Kidney tubule cell (primary cell): ENCODE measurements at places on chromosomes 7 and 10.
A peak's percentile ranks its signal among the peaks of the same experiment; 100 is the strongest.

DNA sequence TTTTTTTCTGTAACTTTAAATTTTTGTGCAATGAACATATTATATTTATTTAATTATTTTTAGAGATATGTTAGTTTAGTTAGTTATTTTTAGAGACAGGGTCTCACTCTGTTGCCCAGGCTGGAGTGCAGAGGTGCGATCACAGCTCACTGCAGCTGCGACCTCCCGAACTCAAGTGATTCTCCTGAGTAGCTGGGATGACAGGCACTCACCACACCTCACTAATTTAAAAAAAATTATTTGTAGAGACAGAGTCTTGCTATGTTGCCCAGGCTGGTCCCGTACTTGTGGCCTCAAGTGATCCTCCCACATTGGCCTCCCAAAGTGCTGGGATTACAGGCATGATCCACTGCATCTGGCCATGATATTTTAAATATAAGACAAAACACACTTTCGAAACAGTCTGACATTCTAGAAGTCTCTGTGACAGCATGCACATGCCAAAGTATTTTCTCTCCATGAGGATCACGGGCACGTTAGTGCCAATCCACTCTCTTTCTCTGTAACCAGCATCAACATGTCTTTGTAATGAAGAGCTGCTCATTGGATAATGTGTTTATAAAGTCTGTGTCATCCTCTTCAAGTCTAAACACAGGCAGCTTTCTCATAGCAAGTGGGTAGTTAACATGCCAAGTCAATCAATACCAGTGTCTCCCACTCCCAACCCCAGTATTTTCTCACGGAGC is 137.4 kb downstream of the GLI3 start:
- DNase-seq: no peak

DNA sequence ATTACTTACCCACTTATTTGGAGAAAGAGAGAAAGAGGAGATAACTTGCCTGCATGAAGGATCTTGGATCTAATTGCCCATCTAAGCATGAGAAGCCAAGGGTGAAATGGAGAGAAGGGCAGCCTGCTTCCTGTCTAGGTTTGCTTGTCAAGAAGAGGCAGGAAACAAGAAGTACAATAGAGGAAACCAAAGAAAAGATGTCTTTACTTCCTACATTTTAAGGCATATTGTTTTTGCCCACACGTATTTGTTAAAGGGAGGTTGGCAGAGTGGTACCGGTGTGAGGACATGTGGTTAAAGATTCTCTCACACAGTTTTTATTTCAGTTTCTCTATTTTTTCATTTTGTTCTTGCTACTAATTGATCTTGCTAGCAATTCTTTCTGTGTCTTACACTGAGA is 6.0 kb upstream of the TAS2R38 start:
- peak; percentile 19 for DNase-seq

GRCh38 chr10:98261436-98262277 is 6.3 kb downstream of the LOXL4 start:
- DNase-seq: no peak

GRCh38 chr7:38411404-38411803 is 138.0 kb upstream of the TARP start:
- peak; percentile 17 for DNase-seq

GRCh38 chr7:40200791-40201190 is 66.0 kb downstream of the SUGCT start:
- DNase-seq: no peak

- DNase-seq: no peak
These were observed 239.6 kb upstream of the ETV1 start for GRCh38 chr7:14229047-14229446.

DNA sequence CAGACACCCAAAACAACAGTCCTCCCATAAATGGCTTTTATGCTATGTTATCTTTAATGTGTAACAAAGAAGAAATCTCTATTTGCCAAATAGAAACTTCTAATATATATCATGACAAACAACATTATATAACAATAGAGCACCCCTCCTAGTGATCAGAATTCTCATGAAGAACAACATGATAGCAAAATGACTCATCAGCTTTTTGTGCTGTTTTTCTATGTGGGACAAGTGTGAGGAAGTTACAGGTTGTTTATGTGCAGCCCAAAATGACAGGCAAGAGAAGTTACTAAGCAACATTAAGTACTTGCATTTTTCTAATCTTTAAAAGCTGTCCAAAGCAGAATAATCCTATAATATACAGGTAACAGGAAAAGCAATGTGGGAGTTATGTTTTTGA is 7.7 kb downstream of the DGKB start:
- no peak for DNase-seq
